Kasumi-1 (cell line): ENCODE measurements at places on chromosomes 12 and 14.

- no peak for DNase-seq
These were observed 10.1 kb downstream of the ISM2 start for GRCh38 chr14:77488558-77488957.

DNA sequence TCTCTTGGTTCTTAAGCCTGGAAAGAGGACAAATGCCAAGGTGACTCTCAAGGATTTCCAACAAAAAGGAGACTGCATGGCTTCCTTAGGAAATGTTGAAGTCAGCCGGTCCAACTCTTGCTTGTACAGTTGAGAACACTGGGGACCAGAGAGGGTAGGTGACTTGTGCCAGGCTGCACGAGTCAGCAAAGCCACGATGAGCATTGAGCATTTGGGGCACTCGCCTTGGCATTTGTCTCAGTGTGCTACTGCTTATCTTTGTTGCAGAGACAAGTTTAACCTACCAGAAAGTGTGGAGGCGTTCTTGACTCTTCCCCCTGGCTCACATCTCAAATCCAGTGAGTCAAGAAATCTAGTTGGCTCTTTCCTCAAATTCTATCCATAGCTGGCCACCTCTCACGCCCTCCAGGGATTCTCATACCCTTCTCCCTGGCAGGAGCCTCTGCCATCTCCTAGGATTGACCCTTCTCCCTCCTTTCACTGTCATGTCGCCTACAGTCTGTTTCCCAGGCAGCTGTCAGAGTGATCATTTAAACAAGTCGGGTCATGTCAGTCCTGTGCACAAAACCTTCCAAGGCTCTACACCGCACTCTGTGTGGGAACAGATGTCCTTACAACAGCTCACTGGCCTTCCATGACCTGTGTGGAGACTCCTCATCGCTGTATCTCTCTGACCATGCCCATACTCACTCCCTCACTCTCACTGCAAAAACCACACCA, 17.2 kb upstream of the KRT83 start:
- DNase-seq: no peak

DNA sequence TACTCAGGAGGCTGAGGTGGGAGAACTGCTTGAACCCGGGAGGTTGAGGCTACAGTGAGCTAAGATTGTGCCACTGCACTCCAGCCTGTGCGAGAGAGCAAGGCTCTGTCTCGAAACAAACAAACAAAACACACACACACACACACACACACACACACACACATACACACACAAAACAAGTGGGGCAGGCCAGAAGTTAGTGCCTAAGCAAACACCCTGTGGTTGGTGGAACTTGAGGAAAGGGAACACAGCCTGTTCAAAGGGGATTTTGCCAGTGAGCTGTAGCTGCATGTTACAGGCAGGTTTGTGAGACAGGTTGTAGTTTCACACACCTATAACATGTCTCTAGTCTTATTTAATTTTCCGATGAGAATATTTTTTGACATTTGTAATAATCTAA, 175.3 kb upstream of the CLEC14A start:
- no peak for DNase-seq

GRCh38 chr12:67927324-67927723, 61.9 kb upstream of the IFNG-AS1 start:
- no peak for DNase-seq

DNA sequence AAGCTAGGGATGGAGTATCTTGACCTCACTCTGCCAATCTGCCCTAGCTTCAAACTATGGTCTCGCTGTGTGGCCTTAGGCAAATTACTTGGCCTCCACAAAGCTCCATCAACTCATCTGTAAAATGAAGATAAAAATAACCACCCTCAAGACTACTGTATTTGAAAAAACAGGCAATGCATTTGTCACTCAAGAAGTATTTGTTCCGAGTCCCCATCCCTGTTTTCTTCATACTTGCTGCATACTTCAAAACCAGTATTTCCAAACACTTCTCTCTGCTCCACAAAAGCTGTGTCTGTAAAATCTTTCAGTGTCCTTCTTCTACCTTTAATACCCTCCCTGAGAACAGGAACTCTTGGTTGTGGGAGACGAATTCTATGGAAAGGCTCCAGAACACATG, 47.9 kb downstream of the GTF2A1 start:
- DNase-seq: no peak

GRCh38 chr12:121579981-121580868, 598 bp downstream of the KDM2B start:
- peak; percentile 45 for DNase-seq

DNA sequence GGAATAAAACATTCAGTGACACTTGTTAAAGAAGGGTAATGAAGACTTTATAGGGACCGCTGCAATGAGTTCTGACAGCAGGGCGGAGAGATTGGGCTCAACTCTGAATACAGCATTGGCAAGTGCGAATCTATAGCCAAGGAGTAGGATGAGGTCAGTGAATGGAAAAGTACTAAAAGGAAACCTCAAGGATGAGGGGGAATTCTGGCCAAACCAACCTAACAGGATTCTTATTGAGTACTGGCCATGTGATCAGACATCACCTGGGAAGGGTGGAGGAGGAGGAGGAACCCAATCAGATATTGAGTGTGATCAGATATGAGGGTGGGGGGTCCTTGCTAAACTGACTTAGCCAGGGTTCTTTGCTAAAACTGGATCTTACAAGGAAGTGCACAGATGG, 31.0 kb downstream of the DRAM1 start:
- no peak for DNase-seq

- DNase-seq: no peak
These were observed 20.0 kb upstream of the BCL7A start for GRCh38 chr12:122001466-122002209.
